GM12864 (cell line): ENCODE measurements at places on chromosomes 2 and 18.

GRCh38 chr2:69581774-69582581 lies 61.6 kb downstream of the AAK1 start:
- no peak for DNase-seq

DNA sequence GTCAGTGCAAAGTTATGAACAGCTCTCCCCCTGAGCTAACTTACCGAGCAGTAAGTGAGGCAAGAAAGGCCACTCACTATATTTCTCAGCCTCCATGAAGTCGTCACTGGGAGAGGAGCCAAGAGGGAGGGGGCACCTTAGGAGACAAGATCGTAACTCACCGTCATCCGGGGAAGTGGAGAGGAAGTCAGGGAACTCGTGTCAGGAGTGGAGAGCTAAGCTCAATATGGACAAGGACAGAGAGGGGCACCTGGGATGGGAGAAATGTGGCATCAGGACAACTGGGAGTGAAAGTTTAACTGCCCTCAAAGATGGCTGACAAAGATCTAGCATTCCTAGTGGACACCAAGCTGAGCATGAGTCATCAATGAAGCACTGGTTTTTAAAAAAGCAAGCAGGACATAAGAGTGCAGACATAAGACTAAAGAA lies 37.1 kb downstream of the BCL11A start:
- no peak for DNase-seq

- no peak for DNase-seq
Observed at GRCh38 chr2:101408925-101409324, 21.6 kb upstream of the CREG2 start.

DNA sequence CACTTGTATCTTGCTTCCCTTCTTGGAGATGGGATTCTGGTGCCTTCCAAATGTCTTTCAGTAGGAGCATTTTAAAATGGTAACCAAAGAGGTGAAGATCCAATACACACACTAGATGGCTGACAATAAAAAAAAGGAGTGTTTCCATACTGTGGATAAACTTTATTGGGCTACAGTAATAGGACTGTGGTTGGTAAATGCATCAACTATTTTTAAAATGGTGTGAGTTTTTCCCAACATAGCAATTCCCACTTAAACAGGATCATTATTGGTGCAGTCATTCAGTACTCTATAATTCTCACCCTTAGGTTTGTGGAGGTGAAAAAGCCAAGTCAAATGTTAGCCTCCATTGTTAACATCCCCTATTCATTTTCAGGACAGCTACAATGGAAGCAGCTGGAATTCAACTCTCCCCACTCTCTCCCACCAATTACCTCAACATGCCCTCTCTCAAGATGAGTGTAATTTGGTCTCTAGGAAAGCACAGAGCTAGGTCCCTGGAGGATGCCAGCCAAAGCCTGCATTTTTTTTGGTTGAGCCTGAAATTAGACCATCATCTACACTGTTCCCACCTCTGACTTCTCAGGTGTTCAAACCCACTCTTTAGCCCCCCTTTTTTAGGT lies 273.3 kb downstream of the TCF4 start:
- no peak for DNase-seq

DNA sequence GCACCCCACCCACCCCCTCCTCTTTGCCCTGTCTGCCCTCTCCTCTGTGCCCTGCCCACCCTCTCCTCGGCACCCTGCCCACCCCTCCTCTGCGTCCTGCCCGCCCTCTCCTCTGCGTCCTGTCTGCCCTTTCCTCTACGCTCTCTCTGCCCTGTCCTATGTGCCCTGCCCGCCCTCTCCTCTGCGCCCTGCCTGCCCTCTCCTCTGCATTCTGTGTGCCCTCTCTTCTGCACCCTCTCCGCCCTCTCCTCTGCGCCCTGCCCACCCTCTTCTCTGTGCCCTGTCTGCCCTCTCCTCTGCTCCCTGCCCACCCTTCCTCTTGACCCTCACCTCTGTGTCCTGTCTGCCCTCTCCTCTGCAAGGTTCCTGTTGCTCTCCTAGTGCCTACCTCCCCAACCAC lies 233.6 kb downstream of the SMAD2 start:
- no peak for DNase-seq

DNA sequence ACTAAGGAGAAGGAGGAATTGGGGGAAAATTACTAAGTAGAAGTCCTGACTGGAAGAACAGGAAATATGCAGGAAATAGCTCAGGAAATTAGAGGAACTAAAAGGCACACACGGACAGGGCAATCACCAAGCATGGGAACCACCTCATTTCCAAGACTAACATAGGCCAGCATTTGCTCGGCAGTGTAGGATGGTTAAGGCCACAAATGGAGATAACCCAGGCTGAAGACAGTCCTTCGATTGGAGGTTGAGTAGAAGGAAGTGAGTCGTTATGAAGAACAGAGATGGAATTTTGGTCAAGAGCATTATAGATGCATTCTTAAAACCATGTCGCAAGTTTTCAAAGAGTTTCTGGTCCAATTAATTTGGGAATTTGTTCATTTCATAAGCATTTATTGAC lies 401.4 kb downstream of the ALK start:
- no peak for DNase-seq

DNA sequence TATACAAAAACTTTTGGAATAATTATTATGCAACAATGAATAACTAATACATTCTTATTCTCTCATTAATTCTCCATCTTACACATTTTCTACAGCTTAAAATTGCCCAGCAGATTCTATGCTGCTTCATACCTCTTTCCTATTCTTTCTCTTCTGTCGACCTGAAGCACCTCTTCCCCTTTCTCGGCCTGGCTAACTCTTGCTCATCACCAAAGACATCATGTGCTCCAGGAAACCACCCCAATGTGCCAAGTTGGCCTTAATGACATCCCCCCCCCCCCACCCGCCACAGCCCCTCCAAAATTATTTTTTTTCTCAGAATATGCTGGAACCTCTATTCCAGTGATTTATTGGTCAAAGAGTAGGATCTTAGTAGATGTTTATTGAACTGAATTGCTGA lies 43.6 kb downstream of the ZNF521 start:
- DNase-seq: no peak

DNA sequence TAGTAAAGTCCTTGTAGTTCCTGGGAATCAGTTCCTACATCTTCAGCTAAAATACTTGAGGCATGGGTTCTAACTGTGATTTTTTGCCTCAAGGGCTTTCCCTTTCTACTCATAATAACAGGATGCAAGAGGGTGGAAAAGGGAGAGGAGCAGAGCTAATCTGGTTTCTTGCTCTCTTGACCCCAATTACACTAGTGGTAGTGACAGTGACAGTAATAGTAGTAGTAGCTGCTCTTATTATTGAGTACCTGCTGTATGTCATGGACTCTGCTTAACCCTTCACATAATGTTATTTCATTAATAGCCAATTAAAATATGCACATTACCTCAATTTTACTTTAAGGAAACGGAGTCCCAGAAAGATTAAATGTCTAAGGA lies 214.8 kb upstream of the HNRNPA3 start:
- no peak for DNase-seq

DNA sequence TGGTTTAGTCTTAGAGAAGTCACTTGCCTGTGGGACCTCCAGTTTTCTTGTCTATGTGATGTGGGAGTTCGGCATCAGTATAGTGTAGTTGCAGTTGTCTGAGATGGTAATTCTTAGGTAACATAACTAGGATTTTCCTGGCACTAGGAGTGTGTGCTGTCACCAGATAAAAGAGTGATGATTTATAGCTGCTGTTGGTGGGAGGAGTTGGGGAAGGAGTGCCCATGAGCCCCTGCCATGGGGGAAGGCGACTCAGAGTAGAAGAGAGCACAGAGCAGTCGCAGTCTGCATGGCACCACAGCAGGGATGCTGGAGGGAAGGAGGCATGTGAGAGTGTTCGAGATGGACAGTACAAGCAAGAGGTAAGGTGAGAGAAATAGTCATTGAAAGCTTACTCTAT lies 38.7 kb downstream of the ATP9B start:
- no peak for DNase-seq
